ENCODE measurements at places on chromosomes 5 and 9.
A peak's percentile ranks its signal among the peaks of the same experiment; 100 is the strongest.

DNA sequence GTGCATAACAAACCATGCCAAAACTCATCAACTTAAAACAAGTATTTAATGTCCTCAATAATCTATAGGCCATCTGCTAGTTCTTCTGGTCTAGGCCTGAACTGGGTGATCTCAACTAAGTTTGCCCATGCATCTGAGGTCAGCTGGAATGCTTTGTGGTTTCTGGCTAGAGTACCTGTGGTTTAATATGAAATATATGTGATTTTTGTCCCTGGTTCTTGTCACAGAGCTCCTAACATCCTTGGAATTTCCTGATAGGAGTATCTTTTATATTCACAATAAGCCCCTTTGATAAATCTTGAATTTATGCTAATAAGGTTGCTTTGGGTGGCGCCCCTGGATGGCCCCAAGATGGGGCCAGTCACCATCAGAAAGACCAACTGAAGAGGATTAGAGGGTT, 535.9 kb downstream of the DNAH5 start:
- H3K36me3 ChIP-seq, result no peaks in the 10 kb centered on the region
- H3K27me3 ChIP-seq, result no peaks in the 10 kb centered on the region
- no peak for DNase-seq
- no peak overlapping the region for H3K4me3 ChIP-seq

- no peaks in the 10 kb centered on the region for H3K36me3 ChIP-seq
- no peak overlapping the region for H3K4me3 ChIP-seq
- H3K27ac ChIP-seq, result no peak overlapping the region
- DNase-seq, result no peak
- no peaks in the 10 kb centered on the region for H3K4me1 ChIP-seq
Measured at GRCh38 chr5:9233712-9234111, 312.2 kb downstream of the SEMA5A start.

GRCh38 chr5:90915393-90915792, 356.8 kb downstream of the ADGRV1 start:
- no peaks in the 10 kb centered on the region for H3K27me3 ChIP-seq
- H3K36me3 ChIP-seq, result no peaks in the 10 kb centered on the region

- no peak overlapping the region for H3K4me3 ChIP-seq
- no peak overlapping the region for H3K27ac ChIP-seq
- DNase-seq, result no peak
- no peaks in the 10 kb centered on the region for H3K36me3 ChIP-seq
Measured at GRCh38 chr5:149643781-149644180, 62.5 kb downstream of the ARHGEF37 start.

GRCh38 chr9:91945277-91946085, 4.5 kb downstream of the ROR2 start:
- H3K36me3 ChIP-seq, result no peaks in the 10 kb centered on the region
- H3K4me1 ChIP-seq, result peaks cover 6% of the 10 kb centered on the region
- H3K27me3 ChIP-seq, result no peaks in the 10 kb centered on the region
- peak; percentile 87 for DNase-seq
- peak overlapping the region; percentile 89 for H3K27ac ChIP-seq
- H3K4me3 ChIP-seq, result no peak overlapping the region

GRCh38 chr9:127093319-127094020, 29.0 kb downstream of the ANGPTL2 start:
- peaks cover 6% of the 10 kb centered on the region for H3K4me1 ChIP-seq
- H3K4me3 ChIP-seq, result no peak overlapping the region
- H3K27me3 ChIP-seq, result no peaks in the 10 kb centered on the region
- H3K27ac ChIP-seq, result no peak overlapping the region
- DNase-seq, result no peak
- H3K36me3 ChIP-seq, result no peaks in the 10 kb centered on the region

DNA sequence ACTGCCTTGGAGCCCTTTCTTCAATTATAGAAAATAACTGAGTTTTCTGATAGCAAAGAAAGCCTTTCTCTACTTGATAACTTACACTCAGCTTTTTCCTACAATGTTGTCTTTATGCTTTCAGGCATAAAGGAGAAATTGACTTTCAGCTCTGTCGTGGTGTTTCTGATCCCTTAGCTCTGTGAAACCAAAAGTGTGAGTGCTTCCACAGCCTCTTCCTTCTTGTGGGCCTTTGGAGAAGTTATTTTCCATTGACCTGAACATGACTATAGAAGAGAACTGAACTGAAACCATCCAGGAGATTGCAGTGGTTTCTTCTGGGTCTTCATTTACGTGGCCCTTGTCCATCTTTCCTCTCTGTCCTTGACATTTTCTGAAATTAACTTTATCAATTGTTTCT, 59.5 kb upstream of the EQTN start:
- H3K4me1 ChIP-seq, result peaks cover 3% of the 10 kb centered on the region
- H3K27me3 ChIP-seq, result no peaks in the 10 kb centered on the region
- no peak for DNase-seq
- H3K36me3 ChIP-seq, result no peaks in the 10 kb centered on the region
- H3K27ac ChIP-seq, result peak overlapping the region; percentile 23
- H3K4me3 ChIP-seq, result no peak overlapping the region

DNA sequence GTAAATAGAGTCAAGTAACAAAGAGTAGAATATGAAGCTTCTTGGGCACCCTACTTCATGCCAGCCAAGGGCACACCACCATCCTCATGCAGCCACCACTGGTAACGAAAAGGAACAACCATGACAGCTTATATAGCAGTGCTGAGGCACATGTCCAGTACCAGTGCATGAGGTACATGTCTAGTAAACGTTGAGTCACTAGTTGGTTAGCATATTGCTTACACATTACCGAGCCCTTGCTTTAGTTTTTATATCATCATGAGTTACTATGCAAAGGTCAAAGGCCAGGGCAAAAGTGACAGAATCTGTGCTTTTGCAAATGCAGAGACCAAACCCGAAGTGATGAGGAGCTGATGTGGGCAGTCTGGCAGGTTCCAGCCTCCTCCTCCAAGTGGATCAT, 147.1 kb upstream of the MAP1B start:
- H3K36me3 ChIP-seq, result no peaks in the 10 kb centered on the region
- H3K4me1 ChIP-seq, result no peaks in the 10 kb centered on the region
- H3K4me3 ChIP-seq, result no peak overlapping the region
- H3K27ac ChIP-seq, result no peak overlapping the region
- H3K27me3 ChIP-seq, result no peaks in the 10 kb centered on the region

DNA sequence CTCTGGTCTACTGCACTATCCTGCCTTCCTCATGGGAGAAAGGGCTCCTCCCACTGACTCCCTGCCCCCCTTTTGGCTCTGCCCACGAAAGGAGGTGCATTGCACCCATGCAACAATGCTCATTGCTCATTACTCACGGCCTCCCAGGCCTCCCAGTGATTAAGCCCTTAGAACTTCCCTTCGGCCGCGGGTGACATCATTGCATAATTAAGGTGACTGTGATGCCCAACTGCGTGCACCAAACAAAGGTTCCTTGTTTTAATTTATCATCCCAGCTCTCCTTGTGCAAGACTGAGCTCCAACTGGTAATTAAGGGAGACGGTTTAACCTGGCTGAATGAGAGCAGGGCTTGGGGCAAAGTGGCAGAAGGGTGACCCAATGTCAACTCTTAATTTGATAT, 180.4 kb downstream of the GAS1 start:
- no peak overlapping the region for H3K27ac ChIP-seq
- peak; percentile 41 for DNase-seq
- H3K4me1 ChIP-seq, result no peaks in the 10 kb centered on the region
- H3K4me3 ChIP-seq, result no peak overlapping the region

DNA sequence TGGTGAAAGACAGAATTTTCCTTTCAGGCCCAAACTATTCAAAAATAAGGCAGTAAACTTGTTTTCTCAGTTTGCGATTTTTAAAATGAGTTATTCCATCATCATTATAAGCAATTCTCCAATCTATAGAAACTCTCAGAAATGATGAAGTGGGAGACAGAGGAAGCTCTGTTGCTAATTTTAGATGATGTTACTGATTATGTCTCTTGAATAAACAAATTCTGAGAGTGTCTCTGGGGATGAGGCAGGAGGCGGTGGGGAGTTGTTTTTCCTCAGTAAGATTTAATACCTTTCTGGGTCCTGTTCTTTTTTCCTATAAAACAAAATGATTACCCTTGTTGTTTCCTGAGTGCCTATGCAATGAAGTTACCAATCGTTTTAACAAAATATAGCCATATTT, 43.9 kb upstream of the TEX48 start:
- no peaks in the 10 kb centered on the region for H3K4me1 ChIP-seq
- H3K27me3 ChIP-seq, result no peaks in the 10 kb centered on the region
- no peak overlapping the region for H3K4me3 ChIP-seq
- DNase-seq, result no peak
- no peaks in the 10 kb centered on the region for H3K36me3 ChIP-seq

DNA sequence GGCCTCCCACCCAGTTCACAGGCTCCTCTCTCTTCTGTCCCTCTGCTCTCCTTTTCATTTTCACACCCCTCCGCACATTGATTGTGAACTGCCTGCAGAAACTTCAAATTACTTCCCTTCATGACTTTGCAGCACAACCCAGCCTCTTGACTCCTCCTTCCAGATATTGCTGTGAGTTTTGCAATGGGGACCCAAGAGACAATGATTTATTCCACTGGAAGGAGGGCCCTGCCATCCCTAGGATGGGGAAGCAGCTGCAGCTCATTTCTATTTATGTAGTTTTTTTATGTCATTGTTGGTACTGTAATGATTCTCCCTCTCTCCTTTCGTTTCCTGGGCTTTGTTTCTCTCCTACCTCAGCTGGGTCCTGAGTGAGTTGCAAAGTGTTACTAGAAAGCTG, 364.9 kb downstream of the ICE1 start:
- DNase-seq, result no peak
- no peaks in the 10 kb centered on the region for H3K4me1 ChIP-seq

DNA sequence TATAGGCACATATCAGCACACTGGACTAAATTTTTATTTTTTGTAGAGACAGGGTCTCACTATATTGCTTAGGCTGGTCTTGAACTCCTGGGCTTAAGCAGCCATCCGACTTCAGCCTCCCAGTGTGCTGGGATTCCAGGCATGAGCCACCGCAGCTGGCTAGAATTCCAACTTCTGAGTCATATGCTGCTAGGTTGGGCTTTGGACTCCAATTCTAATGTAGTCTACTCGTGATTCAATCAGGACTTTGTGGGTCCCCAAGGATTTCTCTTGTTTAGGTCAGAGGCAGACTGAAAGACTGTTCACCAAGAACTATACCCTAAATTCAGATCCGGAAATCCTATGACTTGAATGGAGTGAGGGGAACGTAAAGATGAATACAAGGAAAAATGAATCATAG, 68.2 kb upstream of the CHD1 start:
- no peaks in the 10 kb centered on the region for H3K4me1 ChIP-seq

DNA sequence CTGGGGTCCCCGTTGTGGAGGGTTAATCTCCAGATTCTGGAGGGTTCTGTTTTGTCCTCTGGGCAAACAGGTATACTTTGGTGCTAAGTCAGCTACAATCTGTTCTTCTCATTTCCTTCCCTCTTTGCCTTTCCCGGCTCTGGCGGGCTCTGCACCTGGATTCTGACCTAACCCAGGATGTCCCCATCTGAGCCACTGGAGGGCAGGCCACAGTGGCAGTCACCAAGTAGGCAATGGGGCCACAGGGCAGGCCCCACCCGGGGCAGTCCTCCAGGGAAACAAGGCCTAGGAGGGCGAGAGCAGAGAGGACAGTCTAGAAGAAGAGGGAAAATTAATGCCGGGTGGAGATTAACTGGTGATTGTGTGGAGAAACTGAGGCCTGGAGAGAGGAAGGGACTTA, 40.4 kb upstream of the HRH2 start:
- H3K27ac ChIP-seq, result no peak overlapping the region
- no peaks in the 10 kb centered on the region for H3K4me1 ChIP-seq
- no peaks in the 10 kb centered on the region for H3K36me3 ChIP-seq
- no peak overlapping the region for H3K4me3 ChIP-seq
- H3K27me3 ChIP-seq, result no peaks in the 10 kb centered on the region

- no peak overlapping the region for H3K4me3 ChIP-seq
- no peaks in the 10 kb centered on the region for H3K36me3 ChIP-seq
- no peaks in the 10 kb centered on the region for H3K4me1 ChIP-seq
- H3K27me3 ChIP-seq, result no peaks in the 10 kb centered on the region
- H3K27ac ChIP-seq, result no peak overlapping the region
- DNase-seq, result no peak
Measured at GRCh38 chr9:107983762-107984161, 494.2 kb upstream of the KLF4 start.

GRCh38 chr9:74742191-74742790, 145.4 kb downstream of the TRPM6 start:
- H3K4me3 ChIP-seq, result no peak overlapping the region
- H3K27ac ChIP-seq, result no peak overlapping the region
- H3K4me1 ChIP-seq, result no peaks in the 10 kb centered on the region
- H3K36me3 ChIP-seq, result peaks cover 3% of the 10 kb centered on the region

GRCh38 chr9:21558079-21558478, 76.0 kb upstream of the IFNE start:
- H3K36me3 ChIP-seq, result no peaks in the 10 kb centered on the region
- H3K27ac ChIP-seq, result no peak overlapping the region
- peaks cover 42% of the 10 kb centered on the region for H3K27me3 ChIP-seq
- no peak overlapping the region for H3K4me3 ChIP-seq

- no peaks in the 10 kb centered on the region for H3K4me1 ChIP-seq
- no peak for DNase-seq
- H3K27me3 ChIP-seq, result no peaks in the 10 kb centered on the region
- no peak overlapping the region for H3K4me3 ChIP-seq
- H3K36me3 ChIP-seq, result no peaks in the 10 kb centered on the region
- no peak overlapping the region for H3K27ac ChIP-seq
Measured at GRCh38 chr5:139631520-139632165, 16.5 kb upstream of the CXXC5 start.

DNA sequence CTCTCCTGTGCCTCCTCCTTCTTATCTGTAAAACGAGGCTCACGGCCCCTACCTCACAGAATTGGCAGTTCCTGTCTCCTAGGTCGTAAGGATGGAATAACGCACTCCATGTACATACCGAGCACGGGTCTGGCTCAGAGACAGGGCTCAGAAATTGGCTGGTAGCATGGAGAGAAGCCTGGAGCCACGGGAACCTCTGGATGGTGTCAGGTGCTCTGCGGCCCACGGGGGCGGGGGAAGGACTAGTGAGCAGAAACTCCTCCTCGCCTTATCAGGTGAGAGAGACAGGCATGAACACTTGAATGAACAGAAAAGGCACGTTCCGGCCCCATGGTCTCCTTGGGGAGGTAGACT, 15.4 kb upstream of the C5orf47 start:
- H3K27ac ChIP-seq, result peak overlapping the region; percentile 32
- H3K36me3 ChIP-seq, result no peaks in the 10 kb centered on the region
- H3K4me3 ChIP-seq, result peak overlapping the region; percentile 35
- no peaks in the 10 kb centered on the region for H3K27me3 ChIP-seq
- DNase-seq, result no peak
- no peaks in the 10 kb centered on the region for H3K4me1 ChIP-seq

GRCh38 chr5:9183992-9184391, 361.9 kb downstream of the SEMA5A start:
- H3K27ac ChIP-seq, result no peak overlapping the region
- H3K36me3 ChIP-seq, result no peaks in the 10 kb centered on the region
- no peaks in the 10 kb centered on the region for H3K4me1 ChIP-seq
- no peak for DNase-seq
- H3K4me3 ChIP-seq, result no peak overlapping the region

All from uterus (tissue), 4 donors.